Right cardiac atrium (tissue), 5 donors: ENCODE measurements at places on chromosomes 1 and 21. TPM values are rescaled to one million over a fixed set of nuclear protein-coding genes. Genes with fewer than 3 reads are reported as not detected.

DNA sequence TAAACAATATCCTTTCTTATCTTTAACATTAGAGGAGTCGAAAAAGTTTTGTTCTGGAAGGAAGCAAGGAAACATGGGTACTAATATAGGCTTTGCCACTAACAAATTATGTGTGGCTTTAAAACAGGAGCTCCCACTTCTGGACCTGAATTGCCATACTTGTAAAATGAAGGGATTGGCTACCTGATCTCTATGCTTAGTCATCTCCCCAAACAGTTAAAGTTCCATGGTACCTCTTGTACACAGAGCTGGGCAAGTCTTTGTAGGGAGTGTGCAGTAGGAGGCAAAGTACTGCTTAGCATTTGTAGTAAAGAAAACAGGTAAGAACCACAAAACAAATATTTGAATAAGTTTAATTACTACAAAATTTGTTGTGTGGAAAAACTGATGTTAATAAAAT lies 81.3 kb downstream of the MAST2 start:
- no peak for DNase-seq

Gene TBCE
- polyA plus RNA-seq: 17.2 TPM

GRCh38 chr21:46661211-46661625 lies 25.7 kb downstream of the PRMT2 start:
- DNase-seq: peak; percentile 72

DNA sequence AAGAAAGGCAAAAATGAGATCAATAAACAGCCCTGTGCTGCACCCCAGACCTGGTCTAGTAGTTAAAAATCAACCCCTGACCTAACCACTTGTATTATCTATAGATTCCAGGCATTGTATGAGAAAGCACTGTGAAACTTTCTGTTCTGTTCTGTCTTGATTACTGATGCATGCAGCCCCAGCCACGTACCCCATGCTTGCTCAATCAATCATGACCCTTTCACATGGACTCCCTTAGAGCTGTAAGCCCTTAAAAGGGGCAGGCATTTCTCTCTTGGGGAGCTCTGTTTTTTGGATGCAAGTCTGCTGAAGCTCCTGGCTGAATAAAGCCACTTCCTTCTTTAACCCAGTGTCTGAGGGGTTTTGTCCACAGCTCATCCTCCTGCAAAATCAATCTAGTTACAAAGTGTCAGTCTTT lies 24.2 kb upstream of the CD34 start:
- DNase-seq: no peak

Gene ST6GALNAC5
- polyA plus RNA-seq: 1.5 TPM

- DNase-seq: no peak
Measured at GRCh38 chr1:243375596-243375995, 119.8 kb downstream of the SDCCAG8 start.

Gene NBPF10
- 0.48 TPM for polyA plus RNA-seq

Gene SPRR2F
- polyA plus RNA-seq: not detected

DNA sequence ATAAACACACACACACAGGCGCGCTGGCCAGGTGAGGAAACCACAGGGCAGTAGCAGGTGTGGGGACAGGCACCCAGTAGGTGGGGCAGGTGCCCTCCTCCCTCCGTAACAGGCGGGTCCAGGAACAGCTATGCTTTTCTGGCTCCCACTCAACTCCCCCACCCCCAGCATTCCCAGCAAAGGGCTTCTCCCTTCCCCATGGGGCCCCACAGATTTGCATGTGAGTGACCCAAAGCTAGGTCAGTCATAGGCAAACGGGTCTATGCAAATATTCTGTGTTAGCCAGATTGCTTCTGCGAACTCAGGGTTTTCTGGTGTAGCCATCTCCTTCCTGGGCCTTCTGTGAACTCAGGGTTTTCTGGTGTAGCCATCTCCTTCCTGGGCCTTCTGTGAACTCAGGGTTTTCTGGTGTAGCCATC lies 114.2 kb downstream of the SIK1 start:
- peak; percentile 29 for DNase-seq

DNA sequence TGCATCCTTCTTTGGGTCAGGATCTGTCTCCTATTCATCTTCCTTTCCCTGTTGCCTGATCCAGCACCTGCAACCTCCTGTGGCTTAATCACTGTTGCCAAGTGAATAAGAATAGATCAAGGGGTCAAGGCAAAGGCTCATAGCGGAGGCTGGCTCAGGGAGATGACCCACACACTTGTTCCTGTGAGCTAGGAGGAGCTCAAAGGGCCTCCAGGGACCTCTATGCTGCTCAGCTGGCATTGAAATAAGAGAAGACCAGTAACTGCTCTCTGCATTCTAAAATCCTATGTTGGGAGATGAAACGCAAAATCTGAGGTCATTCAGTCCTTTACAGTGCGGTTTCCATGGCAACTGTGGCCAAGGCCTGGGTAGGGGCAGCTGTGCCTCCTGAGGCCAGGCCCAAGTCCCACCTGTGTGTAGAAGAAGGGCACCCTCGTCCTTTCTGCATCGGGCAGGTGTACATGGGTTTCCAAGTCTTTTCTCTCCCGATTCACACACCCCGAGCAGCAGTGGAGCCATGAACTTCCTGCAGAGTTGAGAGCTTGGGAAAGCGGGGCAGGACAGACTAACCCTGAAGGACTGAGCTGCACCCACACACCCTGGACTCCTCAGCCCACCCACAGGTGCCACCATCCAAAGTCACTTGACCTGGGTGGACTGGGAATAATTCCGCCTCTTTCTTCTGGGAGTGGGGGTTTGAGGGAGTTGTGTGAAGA lies 27.8 kb upstream of the STUM start:
- DNase-seq: no peak

Gene TRIM63
- 184 TPM for polyA plus RNA-seq

DNA sequence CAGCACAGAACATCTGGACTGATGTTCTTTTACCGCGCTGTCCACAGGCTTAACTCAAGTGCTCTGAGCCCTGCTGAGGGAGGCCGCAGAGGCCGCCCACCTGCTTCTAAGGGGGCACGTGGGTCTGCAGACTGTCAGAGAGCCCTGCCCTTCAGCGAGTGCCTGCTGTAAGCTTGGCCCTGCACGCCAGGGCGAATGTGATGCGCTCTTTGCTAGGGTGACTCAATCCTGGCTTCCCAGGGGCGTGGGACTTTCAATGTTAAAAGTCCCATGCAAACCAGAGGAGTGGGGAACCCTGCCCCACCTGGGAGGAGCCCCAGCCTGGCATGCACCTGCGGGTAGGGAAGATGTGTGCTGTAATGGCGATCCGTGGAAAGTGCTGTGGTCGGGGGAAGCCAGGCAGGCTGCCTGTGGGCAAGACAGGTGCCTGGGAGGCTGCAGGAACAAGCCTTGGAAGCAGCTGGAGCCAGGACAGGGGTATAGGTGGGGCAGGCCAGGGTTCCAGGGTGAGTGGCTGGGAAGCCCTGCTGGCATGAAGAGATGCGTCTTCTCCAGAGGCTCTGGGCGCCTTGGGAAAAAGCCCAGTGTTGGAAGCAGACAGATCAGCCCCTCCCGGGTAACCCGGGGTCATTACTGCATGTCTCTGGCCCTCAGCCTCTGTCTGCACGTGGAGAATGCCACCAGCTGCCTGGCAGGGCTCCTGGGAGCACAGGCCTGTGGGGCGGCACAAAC lies 594 bp upstream of the PANK4 start:
- DNase-seq: no peak

- DNase-seq: no peak
Measured at GRCh38 chr1:182629499-182630096, 25.4 kb upstream of the RGS16 start.

DNA sequence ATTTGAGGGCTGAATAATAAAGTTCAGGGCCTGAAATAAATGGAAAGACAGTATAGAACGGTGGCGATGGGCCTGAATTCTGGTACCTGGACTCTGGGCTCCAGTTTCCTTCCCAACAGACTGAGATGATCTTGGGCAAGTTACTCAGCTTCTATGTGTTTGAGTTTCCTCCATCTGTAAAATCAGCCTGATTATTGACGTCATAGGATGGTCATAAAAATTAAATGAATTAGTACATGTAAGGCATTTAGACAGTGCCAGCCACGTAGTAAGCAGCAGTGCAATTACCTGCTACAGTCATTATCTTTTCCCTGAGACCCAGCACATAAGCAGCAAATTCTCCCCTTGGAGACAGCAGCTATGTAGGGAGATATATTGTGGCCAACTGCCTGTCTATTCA lies 260.9 kb downstream of the NTNG1 start:
- no peak for DNase-seq

Gene SLC44A3
- polyA plus RNA-seq: 2.2 TPM

- no peak for DNase-seq
Measured at GRCh38 chr1:47175227-47175934, 14.5 kb downstream of the PDZK1IP1 start.

GRCh38 chr1:160863061-160863773 lies 530 bp upstream of the CD244 start:
- DNase-seq: no peak

DNA sequence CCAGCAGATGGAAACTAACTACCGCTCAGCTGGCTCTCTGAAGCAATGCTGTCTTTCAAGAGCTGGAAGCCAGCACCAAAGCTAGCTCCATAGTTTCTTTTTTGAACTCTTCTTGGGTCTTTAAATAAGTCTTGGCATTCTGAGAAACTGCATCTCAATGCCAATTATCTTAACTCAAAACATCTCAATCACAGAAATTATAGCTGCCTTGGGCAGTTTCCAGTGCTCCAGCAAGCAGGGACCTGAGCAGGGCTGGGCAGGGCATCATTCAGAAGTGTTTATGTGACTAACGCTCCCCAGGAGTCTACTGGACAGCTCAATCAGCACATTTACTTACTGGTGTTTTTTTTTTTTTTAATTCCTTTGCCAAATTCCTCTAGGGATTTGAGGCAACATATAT lies 18.3 kb upstream of the PADI4 start:
- DNase-seq: no peak

DNA sequence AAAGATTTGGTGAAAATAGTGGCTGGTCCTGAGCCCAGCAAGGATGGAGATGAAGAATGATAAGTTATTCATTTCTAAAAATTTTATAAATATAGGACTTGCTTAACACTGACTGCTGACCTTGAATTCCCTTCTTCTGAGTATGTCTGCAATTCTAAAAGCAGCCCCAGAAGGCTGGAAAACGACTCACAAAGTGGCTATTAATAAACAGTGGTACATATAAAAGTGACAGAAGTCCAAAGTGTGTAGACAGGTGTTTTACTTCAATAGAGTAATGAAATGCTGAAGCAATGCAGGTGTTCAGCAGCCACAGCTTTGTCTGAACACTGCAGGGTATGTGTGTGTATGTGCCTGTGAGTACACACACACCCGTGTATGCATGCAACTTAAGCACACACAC lies 219.0 kb upstream of the NRIP1 start:
- no peak for DNase-seq

Gene KCNA3
- 0.20 TPM for polyA plus RNA-seq

DNA sequence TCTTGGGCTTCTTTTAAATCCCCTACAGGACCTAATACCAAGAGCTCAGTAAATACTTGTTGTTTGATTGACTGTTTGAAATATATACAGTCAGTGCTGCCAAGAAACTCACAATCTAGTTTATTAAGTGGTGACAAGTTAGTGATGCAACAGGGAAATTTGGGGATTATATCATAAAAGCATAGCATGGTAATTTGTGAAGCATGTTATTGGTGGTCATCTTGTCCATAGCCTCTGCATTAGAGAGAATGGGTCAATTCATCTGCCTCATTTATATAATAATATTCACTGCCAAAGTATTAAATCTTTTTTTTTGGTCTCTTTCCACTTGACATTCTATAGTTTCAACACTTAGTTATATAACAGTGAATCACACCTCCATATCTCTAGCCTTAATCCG lies 138.2 kb upstream of the SPAG17 start:
- no peak for DNase-seq

DNA sequence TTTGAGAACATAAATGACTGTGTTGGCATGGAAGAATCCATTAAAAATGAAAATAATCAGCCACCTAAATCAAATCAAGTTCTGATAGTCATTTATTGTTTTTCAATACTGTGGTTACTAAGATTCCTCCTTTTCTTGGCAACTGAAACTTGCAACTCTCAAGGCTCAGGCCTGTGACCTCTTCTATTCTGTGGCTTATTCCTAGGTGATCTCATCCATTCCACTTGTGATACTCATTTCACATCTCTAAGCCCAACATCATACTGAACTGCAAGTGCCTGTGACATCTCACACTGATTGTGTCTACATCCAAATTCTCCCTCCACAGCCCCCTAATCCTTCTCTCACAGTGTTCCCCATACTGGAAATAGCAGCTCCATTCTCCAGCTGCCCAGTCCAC lies 4.8 kb upstream of the ST6GALNAC5 start:
- no peak for DNase-seq

GRCh38 chr1:179807691-179808485 lies 64.8 kb downstream of the FAM163A start:
- DNase-seq: no peak

Gene ADAMTSL4
- polyA plus RNA-seq: 26.3 TPM

DNA sequence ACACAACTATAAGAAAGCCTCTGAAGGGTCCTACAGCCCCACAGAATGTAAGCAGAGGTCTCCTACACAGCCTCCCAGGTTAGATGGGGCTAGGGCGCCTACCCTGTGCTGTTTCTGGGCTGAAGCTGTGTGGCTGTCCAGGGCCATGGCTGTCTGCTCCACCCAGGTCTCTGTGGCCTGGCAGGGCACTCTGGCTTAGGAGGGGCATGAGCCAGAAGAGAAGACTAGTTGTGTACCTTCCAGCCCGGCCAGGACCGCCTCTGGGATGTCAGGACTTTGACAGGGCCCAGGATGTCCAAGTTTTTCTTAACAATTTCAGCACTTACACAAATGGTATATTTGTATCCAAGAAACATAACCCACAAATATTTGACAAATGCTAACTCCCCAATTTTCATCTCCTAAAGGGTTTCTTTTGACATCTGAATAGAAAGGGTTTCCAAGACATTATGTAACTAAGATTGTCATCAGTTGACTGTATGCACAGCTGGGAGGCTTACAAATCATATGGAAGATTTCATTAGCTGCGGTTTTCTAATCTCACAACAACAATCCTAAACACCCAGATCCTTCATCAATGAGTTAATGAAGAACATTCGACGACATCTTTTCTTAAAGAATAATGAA lies 80.5 kb downstream of the HSF2BP start:
- DNase-seq: no peak

DNA sequence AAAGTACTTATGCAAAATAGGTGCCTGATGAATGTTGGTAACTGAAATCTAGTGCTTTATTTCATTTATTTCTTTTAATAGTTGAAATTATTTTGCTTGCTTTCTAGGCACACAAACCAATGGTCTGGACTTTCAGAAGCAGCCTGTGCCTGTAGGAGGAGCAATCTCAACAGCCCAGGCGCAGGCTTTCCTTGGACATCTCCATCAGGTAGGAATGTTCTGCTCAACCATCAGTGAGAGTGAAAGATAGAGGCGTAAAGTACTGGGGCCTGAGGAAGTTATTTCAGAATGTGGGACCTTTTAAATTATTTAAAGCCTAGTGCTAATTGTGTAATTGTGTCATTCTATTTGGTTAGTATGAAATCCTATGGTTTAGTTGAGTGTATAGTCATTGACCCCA lies 144.7 kb downstream of the POU2F1 start:
- no peak for DNase-seq

GRCh38 chr1:166136699-166137401 lies 30.0 kb downstream of the FAM78B start:
- no peak for DNase-seq

- DNase-seq: no peak
Measured at GRCh38 chr1:23126801-23127200, 41.9 kb downstream of the LUZP1 start.

- no peak for DNase-seq
Measured at GRCh38 chr21:43624339-43624738, 34.9 kb downstream of the HSF2BP start.
